ENCODE measurements at places on chromosomes 6 and 20. TPM values are rescaled to one million over a fixed set of nuclear protein-coding genes. Genes with fewer than 3 reads are reported as not detected.

Gene QKI
- 73.1 TPM for total RNA-seq

Gene BEND3
- total RNA-seq = 2.0 TPM

Gene CBFA2T2
- total RNA-seq = 7.3 TPM

Gene CLIC5
- not detected for total RNA-seq

Gene MCM9
- 4.6 TPM for total RNA-seq

Gene C20orf141
- not detected for total RNA-seq

Gene ZNF292
- 17.6 TPM for total RNA-seq

Gene BTBD9
- total RNA-seq = 16.2 TPM

Gene RBPJL
- total RNA-seq = not detected

Gene EDN1
- 6.4 TPM for total RNA-seq

Gene ACSS1
- total RNA-seq = 1.4 TPM

Gene OR2H2
- total RNA-seq = not detected

Gene FOXC1
- 17.8 TPM for total RNA-seq

Gene CLPSL1
- total RNA-seq = not detected

Gene CCDC28A
- 8.6 TPM for total RNA-seq

Gene ZSCAN23
- 0.82 TPM for total RNA-seq

Gene ZKSCAN4
- total RNA-seq = 4.1 TPM

Gene KIAA1755
- 2.3 TPM for total RNA-seq

Gene ZNF512B
- 22.2 TPM for total RNA-seq

Gene HTR1E
- not detected for total RNA-seq

Gene CPXM1
- total RNA-seq = not detected

Gene OTOR
- total RNA-seq = not detected

Gene EFCAB8
- total RNA-seq = not detected

Gene FABP7
- not detected for total RNA-seq

Gene STX11
- total RNA-seq = 0.34 TPM

Gene FNDC1
- not detected for total RNA-seq

Gene STMND1
- not detected for total RNA-seq

Gene B4GALT5
- 22.4 TPM for total RNA-seq

Gene BACH2
- total RNA-seq = not detected

Gene OPRL1
- 1.1 TPM for total RNA-seq

Gene NR2E1
- total RNA-seq = not detected

Gene PRIM2
- 31.9 TPM for total RNA-seq

Gene MEI4
- not detected for total RNA-seq

Gene ZFP57
- total RNA-seq = not detected

Gene SMLR1
- total RNA-seq = not detected

Gene ZNF165
- not detected for total RNA-seq

Gene SCUBE3
- 70.6 TPM for total RNA-seq

Gene BPIFB4
- total RNA-seq = not detected

All from HFFc6 (cell line).